ENCODE measurements at places on chromosomes 7 and 10.

- no peak for DNase-seq
These were observed 46.0 kb downstream of the LCOR start for GRCh38 chr10:96878057-96878456.

DNA sequence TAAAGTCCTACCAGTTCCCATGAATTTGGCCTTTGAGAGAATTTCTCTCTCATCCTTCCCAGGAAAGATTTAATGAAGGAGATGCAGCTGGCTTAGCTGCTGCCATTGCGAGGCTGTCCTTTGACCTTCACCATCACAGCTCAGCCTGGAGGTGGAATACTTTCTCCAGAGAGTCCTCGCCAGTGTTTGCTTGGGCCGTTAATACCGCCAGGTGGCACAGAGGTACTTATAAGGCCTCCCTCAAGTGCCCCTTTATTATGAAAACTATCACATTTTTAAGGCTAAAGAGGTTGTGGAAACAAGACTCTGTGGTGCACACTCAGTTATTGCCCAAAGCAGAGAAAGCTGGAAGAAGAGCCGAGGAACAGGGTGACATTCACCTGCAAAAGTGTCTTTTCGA, 330.6 kb downstream of the CCSER2 start:
- no peak for DNase-seq

DNA sequence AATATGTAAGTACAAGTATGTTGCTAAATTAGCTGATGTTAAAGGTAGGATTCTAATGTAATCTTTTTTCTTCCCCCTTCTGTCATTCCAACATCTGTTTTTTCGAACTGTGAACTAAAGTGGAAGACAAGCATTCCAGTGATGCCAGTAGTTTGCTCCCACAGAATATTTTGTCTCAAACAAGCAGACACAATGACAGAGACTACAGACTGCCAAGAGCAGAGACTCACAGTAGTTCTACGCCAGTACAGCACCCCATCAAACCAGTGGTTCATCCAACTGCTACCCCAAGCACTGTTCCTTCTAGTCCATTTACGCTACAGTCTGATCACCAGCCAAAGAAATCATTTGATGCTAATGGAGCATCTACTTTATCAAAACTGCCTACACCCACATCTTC, 62.7 kb downstream of the WAC start:
- no peak for DNase-seq

DNA sequence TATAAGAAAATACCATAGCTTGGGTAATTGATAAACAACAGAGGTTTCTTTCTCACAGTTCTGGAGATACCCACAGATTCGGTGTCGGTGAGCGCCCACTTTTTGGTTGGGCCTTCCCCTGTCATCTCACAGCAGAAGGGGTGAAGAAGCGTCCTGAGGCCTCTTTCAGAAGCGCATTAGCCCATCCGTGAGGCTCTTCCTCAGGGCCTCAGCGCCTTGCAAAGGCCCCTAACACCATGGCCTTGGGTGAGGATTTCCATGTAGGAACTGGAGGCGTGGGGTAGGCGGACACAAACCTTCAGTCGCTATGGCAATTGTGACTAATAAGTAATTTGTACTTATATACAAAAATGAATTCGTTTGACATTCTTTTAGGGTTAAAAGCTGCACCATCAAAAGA, 316.0 kb downstream of the PTPRN2 start:
- DNase-seq, result no peak

DNA sequence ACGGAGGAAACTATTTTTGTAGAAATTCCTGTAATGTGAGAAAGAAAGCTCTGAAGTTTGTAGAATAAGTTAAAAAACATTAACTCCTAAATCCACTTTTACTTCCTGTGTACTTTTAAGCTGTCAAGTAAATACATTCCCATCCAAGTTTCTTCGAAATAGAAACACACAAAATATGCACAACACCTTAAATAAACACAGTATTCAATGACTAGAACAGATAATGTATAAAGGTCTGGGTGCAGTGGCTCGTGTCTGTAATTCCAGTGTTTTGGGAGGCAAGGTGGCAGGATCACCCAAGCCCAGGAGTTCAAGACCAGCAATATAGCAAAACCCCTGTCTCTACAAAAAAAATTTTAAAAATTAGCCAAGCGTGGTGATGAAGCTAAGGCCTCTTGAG, 121.9 kb upstream of the ODAD2 start:
- no peak for DNase-seq

- no peak for DNase-seq
These were observed 138.3 kb downstream of the CYP26A1 start for GRCh38 chr10:93211991-93212390.

- no peak for DNase-seq
These were observed 28.9 kb upstream of the BMPR1A start for GRCh38 chr10:86727470-86727869.

GRCh38 chr7:4056552-4057288, 625.4 kb upstream of the FOXK1 start:
- no peak for DNase-seq

DNA sequence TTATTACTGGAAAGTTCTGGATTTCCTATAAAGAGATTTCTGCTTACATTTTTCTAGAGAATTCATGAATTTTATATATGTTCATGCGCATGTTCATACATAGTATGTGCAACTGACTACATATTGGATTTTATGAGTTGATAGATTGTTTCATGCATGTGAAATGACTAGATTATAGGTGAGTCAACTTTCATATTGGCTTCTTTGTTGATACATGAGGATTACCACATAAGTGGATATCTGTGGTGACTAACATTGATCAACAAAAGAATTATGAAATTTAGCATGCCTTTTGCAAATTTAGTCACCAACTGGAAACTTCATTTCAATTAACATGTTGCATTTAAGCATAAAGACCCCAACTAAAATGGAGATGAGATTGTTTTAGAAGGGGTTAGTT, 99.0 kb downstream of the GNAT3 start:
- no peak for DNase-seq

- DNase-seq, result no peak
These were observed 117.2 kb downstream of the PTPN20 start for GRCh38 chr10:47028466-47028865.

DNA sequence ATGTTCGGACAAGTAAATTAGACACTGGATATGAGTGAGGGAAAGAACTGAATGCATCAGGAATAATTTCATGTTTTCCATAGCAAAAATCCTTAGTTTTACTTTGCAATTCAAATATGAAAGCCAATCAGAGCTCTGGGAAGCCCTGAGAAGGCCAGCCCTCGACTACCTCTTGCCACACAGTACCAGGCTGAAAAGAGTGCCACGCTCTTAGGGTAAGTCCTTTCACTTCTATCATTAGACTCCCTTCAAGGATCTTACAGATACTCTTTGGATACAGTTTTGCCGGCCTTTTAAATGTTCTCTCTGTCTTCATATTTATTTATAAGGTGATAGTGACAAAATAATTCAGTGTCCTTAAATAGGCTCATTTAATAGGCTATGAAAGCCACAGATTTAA, 1.9 kb downstream of the COBL start:
- no peak for DNase-seq

DNA sequence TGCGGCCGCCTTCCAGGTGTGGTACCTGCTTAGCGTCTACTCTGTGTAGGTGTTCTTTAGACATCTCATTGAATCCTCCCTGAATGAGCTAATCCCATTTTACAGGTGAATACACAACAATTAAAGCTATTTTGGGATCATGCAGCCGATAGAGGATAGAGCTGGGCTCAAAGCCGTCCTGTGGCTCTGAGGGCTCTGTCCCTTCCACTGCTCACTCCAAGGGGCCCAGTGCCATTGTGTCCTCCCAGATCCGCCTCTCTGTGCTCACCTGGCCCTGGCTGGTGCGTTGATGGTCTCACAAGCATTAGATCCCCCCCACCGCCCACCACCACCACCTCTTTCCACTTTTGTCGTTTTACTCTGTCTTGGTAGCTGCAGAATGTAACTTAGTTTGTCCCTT, 13.1 kb downstream of the NPTX2 start:
- no peak for DNase-seq

DNA sequence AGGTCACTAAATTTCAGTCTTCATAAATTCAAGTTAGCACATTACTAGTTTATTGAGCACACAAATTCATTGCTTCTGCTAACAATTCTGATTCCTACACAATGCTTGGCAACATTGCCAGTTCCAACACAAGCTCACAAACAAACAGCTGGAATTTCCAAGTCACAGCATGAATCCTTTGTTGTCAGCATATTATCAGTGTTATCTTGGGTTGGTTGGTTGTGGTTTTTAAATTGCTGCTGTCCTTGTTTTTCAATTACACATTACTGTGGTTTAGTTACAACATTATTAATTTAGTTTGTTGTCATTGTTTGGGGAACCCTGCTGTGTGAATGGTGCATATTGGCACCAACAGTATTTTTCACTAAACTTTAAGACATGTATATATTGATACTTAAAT, 86.0 kb upstream of the ARID5B start:
- no peak for DNase-seq

DNA sequence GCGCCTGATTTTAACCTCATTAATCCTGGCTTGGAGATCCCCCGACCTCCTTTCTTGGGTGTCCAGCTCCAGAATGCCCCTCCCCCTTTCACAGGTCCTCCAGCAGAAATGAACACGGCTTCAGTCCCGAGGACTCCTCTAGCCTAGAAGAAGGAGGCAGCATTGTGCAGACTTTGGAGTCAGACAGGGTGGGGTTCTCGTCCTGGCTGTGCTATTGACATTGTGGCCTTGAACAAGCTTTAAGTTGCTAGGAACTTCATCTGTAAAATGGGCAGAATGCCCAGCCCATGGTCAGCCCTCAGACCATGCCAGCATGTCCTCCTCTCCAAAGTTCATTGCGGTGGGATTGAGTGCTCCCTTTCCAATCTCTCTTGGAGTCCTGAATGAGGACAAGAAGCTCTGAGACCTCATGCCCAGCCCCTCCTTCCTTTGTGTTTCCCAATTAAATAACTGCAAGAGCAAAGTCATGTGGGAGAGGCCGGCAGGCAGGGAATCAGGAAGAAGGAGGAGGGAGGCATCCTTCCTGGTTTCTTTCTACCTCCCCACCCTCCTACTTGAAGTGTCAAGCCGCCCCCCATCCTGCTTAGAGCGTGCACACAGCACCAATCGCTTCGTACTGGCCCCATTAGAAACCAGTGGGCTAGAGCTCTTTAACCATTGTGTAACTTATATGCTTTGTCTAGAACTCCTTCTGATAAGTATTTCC, 86.4 kb downstream of the RBM20 start:
- DNase-seq, result no peak

GRCh38 chr7:13639396-13639795, 350.1 kb downstream of the ETV1 start:
- no peak for DNase-seq

GRCh38 chr10:124496150-124496549, 34.5 kb downstream of the LHPP start:
- no peak for DNase-seq

DNA sequence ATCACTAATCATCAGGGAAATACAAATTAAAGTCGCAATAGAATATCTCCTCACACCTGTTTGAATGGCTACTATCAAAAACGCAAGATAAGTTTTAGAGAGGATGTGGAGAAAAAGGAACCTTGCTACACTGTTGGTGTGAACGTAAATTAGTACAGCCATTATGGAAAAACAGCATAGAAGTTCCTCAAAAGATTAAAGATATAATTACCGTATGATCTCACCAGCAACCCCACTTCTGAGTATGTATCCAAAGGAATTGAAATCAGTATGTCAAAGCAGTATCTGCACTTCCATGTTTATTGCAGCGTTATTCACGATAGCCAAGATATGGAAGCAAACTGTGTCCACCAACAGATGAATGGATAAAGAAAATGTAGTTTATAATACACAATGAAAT, 164.4 kb downstream of the ZNF365 start:
- no peak for DNase-seq

- no peak for DNase-seq
These were observed 293.7 kb downstream of the POU6F2 start for GRCh38 chr7:39271402-39271801.

DNA sequence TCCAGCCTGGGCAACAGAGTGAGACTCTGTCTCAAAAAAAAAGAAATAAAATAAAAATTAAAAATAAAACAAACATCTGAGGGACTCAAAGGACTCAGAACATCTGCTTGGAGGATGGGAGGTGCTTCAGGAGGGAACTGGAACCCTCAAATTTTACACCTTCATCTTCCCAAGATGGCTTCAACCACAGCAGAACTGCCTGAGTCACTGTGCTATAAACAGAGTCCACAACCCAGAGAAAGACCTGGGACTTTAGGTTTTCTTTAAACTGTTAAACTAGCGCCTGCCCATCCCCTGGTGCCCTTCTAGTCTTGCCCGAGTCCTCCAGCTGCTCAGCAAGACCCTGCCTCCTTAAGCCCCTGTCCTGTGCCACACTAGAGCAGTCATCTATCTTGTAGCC, 40.8 kb downstream of the RGS10 start:
- DNase-seq, result no peak

DNA sequence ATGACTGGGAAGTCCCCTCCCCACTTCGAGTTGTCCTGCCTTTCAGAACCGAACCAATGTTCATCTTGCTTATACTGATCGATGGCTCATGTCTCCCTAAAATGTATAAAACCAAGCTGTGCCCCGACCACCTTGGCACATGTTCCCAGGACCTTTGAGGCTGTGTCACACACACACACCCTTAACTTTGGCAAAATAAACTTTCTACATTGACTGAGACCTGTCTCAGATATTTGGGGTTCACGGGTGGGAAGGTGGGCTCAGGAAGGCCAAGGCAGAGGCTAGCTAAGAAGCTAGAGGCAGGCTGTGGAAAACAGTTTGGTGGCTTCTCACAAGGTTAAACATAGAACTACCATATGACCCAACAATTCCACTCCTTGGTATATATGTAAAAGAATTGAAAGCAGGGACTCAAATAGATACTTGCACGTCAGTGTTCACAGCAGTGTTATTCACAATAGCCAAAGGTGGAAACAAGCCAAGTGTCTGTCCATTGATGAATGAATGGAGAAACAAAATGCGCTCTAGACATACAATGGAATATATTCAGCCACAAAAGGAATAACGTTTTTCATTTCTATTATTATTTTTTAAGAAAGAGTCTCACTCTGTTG, 15.4 kb downstream of the PRF1 start:
- no peak for DNase-seq

GRCh38 chr10:74097776-74098175, 52.9 kb downstream of the AP3M1 start:
- no peak for DNase-seq

DNA sequence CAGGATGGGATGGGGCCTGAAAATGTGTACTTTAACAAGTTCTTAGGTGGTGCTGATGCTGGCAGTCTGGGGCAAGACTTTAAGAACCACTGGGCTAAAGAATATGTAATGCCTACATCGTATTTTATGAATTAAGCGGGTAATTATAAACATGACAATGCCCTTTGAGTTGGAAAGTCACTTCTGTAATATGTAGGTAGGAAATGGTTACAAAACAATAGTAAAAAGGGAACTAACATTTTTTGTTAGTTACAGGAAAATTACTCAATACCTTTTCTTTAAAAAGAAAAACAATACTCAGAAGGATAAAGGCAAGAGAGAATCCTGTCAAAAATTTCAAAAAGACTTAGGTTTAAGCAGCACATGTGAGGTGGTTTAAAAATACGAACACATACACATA, 48.3 kb upstream of the STEAP4 start:
- no peak for DNase-seq

DNA sequence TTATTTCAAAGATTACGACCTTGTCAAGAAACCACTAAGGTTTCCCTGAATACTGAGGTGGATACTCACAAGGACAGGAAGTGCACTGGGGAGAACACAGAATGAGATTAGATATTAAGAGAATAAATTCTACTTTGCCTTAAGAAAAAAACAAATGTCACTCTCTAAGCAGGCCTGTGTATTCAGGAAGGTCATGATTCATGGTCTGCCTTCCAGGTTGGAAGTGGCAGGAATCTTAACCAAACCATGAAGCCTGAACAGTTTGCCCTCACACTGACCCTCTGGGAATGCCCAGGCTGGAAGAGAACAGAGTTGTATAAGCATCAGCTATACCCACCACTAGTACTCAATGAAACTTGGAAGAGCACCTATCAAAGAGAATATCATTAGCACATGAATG, 227.6 kb downstream of the DGKI start:
- DNase-seq, result no peak

All from CD4-positive, alpha-beta T cell treated with Interleukin-15 for 1 hour (primary cell).